Foreskin melanocyte (primary cell): ENCODE measurements at places on chromosomes 3 and 15.

GRCh38 chr3:99439892-99440291 is 198.5 kb upstream of the COL8A1 start:
- no peak for DNase-seq

GRCh38 chr15:98647774-98648653 is at the start of gene IGF1R:
TSS of gene IGF1R (plus strand) at chr15:98648539. CDS start at chr15:98649582, 1,043 bp downstream.
- peak; percentile 85 for DNase-seq

GRCh38 chr3:185103359-185104127 is 49.3 kb downstream of the C3orf70 start:
- DNase-seq = no peak

GRCh38 chr3:197368821-197369220 is 70.4 kb upstream of the DLG1 start:
- DNase-seq = no peak

DNA sequence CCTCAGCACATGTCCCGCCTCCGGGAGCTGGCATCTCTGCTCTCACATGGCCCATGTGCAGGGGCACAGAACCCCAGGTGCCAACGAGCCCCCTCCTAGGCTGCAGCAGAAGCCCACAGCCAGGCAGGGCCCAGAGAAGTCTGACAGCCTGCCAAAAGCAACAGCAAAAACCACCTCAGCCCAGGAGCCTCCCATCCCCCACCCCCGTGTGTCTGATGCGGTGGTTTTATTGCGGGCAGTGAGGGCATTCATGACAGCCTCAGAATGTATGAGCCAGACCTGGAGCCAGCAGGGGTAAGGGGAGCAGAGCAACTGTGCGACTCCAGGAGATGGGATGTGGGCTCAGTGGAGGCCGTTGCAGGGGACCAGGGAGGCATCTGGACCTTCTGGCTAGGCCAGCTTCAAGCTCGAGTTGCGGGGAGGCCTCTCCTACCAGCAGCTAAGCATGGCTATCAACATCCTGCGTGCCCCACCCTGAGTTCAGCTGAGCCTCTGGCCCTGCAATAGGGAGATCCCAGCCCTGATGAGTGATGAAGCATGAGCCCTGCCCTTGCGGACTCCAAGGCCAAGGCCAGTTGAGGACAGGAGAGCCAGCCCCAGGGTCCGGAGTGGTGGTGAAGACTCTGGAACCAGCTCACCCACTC is 52.5 kb downstream of the CYP11A1 start:
- no peak for DNase-seq

DNA sequence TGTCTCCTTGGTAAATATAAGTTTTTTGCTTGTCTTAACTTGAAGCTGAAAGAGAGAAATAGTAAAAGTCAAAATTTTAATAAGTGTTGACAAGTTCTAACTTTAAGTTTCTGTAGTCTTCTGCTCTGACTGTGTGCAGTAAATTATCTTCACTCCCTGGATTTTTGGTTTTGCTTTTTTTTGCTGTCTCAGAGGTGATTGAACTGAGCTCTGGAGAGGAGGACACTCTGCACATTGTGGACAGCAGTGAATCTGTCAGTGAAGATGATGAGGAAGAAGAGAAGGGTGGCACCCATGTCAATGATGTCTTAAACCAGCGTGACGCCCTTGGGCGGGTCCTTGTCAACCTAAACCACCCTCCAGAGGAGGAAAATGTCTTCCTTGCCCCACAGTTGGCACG is 40.5 kb upstream of the TEX264 start:
- DNase-seq = no peak

GRCh38 chr15:85625166-85625830 is 169.4 kb downstream of the KLHL25 start:
- no peak for DNase-seq

- no peak for DNase-seq
Observed at GRCh38 chr3:11995120-11995519, 9.1 kb upstream of the SYN2 start.

GRCh38 chr3:44100298-44100695 is 141.4 kb upstream of the TOPAZ1 start:
- no peak for DNase-seq

DNA sequence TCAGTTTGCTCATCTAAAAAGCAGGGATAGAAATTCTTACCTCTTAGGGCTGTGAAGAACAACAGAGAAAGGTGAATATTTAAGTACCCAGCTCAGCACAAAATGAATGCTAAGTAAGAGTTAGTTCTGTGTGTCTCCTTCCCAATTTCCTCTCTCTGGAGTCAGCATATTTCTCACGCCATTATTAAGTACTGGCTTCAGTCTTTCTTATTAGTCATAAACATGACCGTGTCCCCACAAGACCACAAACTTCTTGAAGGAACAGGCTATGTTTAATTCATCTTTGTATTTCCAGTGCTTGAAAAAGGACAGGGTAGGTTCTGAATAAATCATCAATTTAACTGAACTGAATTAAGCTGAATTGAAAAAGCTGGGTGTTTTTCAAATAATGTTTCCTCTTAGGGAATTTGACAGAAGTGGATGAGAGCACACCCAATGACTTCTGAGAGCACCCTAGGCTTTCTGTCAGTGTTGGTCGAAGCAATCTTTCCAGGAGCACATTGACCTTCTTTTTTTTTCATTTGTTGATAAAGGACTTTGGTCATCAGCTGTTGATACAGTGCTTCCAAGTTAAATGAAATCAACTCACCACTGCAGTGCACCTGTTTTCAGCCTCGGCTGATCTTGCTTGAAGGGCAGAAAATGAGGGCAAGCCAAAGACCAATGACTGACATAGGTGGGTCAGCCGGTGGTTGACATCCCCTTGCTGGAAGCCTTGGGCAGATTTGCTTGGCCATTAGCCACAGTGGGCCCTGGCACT is 324.6 kb downstream of the MFSD1 start:
- DNase-seq = peak; percentile 81

DNA sequence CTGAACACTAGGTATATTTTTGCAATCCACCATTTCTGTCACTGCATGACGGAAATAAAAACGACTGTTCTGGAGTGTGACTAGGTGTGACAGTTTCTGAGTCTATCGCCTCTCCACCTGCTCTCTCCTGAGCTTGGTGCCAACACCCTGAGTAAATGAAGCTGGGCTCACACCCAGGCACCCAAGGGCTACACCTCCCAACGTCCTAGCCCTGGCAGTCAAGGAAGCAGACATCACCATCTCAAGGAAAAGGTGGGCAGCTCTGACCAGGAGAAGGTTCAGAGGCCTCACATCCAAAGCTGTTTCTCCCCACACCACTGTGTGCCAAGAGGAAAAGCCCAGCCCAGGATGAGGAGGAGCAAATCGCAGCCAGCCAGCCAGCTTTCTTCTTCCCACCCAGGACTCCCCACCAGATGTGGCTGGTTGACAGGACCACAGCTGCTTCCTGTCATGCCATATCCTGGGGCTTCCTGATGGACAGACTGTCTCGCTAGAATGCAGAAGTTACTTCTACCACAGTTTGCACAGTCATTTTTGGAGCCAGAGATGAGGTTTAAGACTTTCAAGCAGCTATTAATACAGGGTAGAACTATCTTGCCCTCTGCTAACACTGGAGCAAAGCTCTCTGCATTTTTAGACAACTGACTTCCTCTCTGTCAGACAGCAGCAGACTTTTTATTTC is 3.3 kb downstream of the SCAMP2 start:
- peak; percentile 32 for DNase-seq

DNA sequence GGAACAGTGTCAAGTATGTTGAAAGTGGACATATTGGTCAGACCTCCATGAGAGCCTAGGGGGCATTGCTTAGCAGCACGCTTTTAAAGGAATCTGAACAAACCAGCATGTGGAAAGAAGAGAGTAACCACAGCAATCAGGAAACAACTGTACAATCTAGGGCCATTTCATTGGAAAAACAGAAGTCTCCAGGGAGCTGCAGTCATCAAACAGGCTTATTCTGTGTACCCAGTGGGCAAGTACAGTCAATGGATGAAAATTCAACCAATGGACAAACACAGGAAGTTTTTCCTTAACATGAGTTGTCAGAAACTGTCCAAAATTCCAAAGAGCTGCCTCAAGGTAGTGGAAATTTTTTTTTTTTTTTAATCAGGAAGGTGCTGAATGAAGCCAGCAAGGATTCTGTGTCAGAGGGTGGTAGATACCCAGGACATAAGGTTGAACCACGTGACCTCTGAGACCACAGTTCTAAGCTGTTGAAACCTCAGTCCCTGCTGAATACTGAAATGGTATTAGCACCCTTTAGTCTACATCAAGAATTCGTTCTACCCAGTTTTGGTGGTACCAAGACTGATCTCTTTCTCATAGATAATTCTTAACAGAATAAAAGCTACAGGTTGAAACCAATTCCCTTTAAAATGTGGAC is 4.4 kb upstream of the DLG1 start:
- DNase-seq = peak; percentile 55

- no peak for DNase-seq
Observed at GRCh38 chr15:99058421-99058870, 46.4 kb upstream of the SYNM start.

DNA sequence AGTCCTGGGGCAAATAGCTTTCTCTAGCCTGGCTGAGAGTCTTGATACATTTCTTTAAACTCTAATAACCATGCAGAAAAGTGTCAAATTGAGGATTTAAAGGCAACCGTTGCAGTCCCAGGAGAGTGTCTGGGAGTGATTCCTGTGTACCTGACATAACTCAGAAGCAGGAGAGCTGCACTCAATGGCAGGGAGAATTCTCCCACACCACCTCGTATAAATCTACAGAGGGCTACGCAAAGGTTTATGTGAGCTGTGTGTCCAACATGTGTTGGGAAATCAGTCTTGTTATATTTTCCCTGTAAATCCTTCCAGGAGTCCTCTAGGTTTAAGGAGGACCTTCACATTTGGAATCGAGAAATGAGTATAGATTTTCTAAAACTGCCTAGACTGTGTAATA is 192.6 kb downstream of the WDR72 start:
- no peak for DNase-seq

DNA sequence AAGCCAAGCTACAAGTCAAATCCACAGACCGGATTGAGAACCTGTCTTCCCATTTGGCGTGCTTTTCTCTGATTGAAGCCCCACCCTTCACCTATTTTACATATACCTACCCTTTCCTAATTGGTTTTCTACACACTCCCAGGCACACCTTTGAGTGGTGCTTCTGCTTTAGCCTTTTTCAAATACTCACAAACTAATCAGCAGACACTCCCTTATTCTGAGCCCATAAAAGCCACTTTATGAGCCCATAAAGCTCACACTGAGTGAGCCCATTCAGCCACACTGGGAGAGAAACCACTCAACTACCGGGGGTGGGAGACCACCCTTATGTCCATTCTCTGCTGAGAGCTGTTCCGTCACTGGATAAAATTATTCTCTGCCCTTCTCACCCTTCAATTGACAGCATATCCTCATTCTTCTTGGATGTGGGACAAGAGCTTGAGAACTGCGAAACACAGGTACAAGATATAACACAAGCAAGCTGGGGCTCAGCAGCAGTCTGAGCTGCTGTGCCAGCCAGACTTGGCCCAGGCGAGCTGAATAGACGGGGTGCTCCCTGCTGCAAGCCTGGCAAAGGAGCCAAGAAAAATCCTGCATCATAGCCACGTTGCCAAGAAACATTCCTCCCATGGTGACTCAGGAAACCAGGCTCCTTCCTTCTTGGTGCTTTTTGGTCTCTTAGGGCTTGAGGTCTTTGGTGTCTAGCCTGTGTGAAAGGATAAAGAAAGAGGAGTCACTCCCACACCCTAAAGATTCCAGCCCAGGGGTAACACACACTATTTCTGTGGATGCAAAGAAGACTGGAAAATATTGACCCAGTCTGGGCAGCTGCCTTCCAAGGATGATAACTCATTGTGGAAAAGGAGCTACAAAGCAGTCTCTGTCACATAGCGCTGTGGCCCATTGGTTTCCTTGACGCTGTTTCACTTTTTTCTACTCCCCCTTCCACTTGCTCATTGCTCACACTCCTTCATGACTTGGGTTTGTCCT is 609.7 kb downstream of the MCTP2 start:
- no peak for DNase-seq

- DNase-seq = no peak
Observed at GRCh38 chr3:188220097-188220788, 66.3 kb downstream of the LPP start.

- DNase-seq = no peak
Observed at GRCh38 chr3:67605377-67605776, 49.0 kb downstream of the SUCLG2 start.

- DNase-seq = no peak
Observed at GRCh38 chr3:58647381-58648141, 19.0 kb downstream of the FAM3D start.

GRCh38 chr3:25493246-25493645 is 65.2 kb downstream of the RARB start:
- DNase-seq = no peak

GRCh38 chr3:21618695-21619094 is 132.3 kb downstream of the ZNF385D start:
- DNase-seq = no peak
